Stimulated activated CD8-positive, alpha-beta memory T cell treated with anti-CD3 and anti-CD28 coated beads, Interleukin-4, amount 100 ng/mL, for 48 hours (primary cell): ENCODE measurements at places on chromosomes 5 and 9.
A peak's percentile ranks its signal among the peaks of the same experiment; 100 is the strongest.

DNA sequence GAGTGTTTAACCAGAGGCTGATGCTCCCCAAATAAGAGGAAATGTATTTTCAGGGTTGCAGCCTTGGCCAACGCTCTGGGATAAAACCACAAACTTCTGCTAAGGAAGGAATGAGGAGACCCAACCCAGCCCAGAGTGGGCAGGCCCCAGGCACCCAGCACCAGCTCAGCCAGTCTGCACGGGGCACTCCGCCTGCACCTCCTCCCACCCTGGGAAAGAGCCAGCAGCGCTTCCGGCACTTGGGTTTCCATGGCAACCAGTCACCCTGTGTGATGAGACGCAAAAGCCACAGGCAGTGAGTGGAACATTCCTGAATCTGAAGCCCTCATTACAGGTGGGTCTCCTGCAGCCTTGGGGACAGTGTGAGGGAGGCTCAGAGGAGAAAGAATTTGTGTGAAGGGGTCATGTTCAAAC lies 85.2 kb upstream of the ZBTB43 start:
- peak; percentile 86 for DNase-seq

DNA sequence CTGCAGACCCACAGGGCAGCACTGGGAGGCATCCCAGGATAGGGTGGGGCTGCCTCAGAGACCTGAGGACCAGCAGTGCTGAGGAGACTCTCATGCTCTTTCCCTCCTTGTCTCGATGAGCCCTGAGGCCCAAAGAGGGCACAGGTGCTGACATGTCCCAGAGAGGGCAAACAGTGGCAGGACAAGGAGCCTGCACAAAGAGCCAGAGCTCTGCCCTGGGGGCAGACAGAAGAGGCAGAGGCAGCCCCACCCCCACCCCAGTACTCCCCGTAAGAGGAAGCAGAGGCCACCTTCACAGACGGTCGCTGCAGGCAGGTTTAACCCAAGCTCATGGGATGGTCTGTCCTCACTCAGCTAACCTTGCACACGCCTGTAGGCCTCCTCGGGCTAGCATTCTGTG lies 29.4 kb upstream of the TTLL11 start:
- DNase-seq: no peak

DNA sequence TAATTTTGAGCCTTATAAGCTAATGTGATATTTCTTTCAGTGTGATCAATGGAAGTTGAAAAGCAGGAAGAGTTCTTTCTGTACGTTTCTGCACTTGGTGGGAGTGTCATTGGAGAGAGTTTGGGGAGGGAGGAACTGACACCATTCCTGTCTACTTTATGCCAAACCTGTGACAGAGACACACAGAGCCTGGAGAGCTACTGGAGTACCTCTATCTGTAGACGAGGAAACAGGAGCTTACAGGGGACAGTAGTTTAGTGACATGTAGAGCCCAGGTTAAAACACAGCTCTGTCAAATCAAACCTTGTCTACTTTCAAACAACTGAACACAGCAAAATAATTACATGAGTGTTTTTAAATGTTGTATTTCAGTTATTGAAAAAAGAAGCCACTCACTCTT lies 103.6 kb downstream of the PDE4D start:
- DNase-seq: no peak

- DNase-seq: no peak
Observed at GRCh38 chr5:138712324-138712723, 40.9 kb upstream of the CTNNA1 start.

DNA sequence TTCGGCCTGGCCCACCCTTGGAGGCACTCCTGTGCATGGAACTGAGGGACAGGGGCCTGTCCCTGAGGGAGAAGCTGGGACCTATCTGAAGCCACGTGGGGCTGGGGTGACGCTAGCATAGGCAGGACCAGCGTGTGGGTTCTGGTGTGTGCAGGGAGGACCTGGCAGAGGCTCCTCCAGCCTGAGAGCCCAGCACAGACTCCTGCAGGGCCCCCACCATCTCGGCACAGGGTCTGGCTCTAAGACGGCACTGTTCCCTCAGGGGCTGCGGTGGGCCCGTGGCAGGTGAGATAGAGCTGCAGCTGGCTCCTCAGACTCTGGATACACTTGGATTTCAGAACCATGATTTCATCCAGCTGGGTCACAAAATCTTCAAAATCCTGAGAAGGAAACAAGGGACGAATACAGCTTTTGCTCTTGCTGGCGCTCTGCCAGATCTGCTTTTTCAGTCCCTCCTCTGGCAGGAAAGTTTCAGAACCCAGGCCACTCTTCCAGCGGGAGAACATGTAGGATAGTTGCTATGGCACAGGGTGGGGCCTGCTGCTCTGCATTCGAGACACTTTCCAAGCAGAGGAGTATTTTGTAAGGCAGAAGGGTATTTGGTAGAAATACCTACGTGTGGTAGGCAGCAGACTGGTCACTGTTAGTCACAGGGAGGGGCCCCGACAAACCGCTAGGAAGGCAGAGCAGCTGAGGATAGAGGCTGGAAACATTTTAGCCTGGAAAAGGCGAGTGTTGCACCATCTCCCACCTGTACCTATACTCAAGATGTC lies 74.7 kb downstream of the KIF24 start:
- DNase-seq: no peak

- no peak for DNase-seq
Observed at GRCh38 chr5:135735831-135736230, 98.6 kb upstream of the SLC25A48 start.

GRCh38 chr9:130943777-130944176 lies 4.7 kb upstream of the FIBCD1 start:
- DNase-seq: no peak

GRCh38 chr9:129289883-129290282 lies 111.8 kb upstream of the IER5L start:
- peak; percentile 9 for DNase-seq

DNA sequence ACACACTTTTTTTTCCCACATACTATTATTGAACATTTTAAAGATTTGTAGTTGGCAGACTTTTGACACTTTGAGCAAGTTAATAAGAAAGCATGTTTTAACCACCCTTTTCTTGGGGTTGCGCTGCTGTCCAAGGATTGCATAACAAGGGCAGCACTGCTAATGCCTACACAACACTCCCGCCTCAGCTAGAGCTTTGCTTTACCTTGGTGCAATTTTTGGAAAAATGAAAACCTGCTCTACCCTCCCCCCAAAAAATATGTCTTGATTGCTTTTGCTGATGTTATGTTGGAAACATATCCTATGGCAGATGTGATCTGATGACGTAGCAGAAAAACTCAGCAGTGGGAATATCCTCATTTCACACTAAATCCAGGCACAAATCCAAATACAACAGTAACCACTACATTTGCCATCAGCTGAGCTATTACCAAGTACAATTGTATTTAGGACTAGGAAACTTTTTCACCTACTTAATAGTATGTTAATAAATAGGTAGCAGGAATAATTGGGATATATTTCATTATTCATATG lies 51.5 kb downstream of the UBE2R2 start:
- no peak for DNase-seq

DNA sequence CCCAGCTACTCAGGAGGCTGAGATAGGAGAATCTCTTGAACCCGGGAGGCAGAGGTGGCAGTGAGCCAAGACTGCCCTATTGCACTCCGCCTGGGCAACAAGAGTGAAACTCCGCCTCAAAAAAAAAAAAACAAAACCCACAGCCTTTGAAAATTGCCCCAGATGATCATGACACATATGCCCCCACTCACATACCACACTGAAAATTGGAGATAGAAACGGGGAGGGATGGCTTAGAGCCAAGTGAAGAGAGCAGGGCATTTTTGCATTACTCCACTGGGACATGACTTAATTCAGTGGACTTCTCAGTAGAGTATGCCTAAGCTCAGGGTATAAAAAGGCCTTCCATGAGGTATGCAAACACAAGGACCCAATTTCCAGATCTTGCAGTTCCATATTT lies 309.3 kb downstream of the BNC2 start:
- no peak for DNase-seq
